ENCODE measurements at places on chromosomes 5 and 9.

DNA sequence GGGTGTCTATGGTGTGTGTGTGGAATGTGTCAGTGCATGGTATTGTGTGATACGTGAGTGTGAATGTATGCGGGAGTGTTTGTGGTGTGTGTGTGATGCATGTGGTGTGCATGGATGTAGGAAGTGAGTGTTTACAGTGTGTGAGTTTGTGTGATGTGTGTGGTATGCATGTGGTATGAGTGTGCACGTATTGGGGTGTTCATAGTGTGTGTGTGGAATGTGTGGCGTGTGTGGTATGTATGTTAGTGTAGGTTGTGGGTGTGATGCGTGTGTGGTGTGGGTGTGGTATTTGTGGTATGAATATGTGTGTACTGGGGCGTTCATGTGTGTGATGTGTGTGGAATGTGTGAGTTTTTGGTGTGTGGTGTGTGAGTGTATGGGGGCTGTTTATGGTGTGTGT lies 40.1 kb upstream of the BICD2 start:
- DNase-seq = no peak

DNA sequence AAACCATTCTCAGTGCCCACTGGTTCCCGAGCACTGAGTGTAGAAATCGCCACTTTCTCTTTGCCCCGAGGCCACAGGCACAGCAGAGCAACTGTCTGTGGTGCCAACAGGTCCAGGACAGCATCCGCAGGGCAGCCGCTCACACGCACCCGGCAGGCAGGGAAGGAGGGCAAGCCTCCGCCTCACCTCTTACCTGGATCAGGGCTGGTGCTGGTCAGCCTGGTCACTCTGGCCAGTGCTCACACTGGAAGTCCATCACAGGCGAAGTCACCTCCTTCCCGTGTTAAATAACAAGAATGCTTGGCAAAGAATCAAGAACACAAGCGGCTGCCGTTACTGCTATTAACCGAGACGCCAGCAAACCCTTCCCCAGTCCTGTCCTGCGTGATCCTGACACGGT lies 13.7 kb downstream of the DIPK1B start:
- DNase-seq = no peak

DNA sequence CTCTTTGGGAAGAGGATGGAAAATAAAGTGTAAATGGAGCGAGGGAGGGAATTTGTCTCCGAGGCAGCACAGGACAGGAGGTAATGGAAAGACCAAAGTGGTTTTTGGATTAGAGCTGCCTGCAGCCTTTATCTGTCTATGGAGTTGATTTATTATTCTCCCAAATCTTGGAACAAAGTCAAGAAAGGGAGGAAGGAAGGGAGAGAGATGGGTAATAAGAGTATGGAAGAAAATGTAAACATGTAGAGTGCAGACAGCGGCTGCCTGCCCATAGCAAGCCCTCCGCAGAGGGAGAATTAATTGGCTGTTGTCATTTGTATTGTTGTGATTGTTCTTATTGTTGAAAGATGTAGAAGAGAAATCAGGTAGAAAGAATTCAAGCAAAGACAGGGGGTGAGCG lies 15.7 kb downstream of the KCNIP1 start:
- no peak for DNase-seq

- DNase-seq = peak; percentile 97
Measured at GRCh38 chr5:98341038-98342032, 432.1 kb upstream of the RGMB start.

DNA sequence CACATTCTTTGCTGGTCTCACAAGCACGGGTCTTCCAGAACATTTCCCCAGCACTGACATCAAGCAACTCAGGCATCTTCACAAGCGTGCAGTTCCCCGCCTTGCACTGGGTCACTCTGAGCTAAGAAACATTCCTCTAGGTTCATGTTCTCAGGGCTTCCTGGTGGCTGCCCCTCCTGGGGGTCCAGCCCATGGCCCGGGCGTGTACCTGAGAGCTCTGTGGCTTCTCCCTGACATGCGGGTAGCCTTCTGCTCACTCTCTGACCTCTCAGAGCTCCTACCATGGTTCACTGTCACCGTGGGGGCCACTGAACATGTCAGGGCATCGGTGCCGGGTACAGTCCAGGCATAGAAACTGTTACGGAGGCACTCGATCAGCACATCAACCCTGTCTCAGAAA lies 87.5 kb downstream of the OLFM1 start:
- no peak for DNase-seq

- DNase-seq = no peak
Measured at GRCh38 chr9:89455356-89455824, 42.5 kb downstream of the SEMA4D start.

DNA sequence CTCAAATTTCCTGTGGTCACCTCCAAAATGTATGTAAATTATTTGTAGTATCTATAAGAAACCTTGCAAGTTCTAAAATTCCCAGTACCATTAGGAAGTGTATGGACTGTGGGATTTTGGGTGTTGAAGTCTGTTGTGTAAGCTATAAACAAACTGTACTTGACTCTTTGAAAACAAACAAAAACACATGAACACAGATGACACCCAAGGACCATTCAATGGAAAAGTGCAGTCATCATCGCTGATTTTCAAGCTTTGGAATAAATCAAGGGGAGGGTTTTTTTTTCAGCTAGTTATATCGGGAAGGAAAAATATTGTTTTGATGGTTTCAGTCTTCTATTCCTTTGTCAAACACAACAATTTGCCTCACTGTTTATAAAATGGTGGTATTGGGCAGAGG lies 49.6 kb downstream of the ELL2 start:
- no peak for DNase-seq

DNA sequence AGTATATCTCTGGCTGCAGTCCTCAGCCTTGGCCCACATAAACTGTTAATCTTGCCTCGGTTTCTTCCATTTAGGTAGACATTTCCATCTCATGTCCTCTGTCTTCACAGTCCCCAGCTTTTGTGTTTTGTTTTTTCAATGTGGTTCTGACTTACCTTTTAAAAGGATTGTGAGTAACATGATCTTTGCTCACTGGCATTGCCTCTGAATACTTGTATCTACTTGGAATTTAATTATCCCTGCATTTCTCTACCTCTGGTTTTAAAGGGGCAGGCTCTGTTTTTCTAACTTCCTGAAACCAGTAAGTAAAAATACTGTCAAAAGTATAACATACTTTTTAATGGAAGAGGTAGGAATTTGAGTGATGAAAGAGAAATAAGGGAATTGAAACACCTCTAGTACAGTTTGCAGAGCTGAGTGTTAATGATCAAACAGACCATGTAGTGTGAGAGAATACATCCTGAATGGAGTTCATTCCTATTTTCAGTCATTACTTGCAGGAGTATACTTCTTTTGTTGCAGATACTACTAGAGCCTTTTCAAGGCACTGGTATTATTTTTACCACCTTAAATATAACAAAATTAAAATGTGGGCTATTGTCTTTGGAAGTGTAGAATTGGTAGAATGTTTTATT lies 62.6 kb downstream of the MTREX start:
- no peak for DNase-seq

GRCh38 chr5:173920866-173921555 lies 32.9 kb downstream of the CPEB4 start:
- no peak for DNase-seq

DNA sequence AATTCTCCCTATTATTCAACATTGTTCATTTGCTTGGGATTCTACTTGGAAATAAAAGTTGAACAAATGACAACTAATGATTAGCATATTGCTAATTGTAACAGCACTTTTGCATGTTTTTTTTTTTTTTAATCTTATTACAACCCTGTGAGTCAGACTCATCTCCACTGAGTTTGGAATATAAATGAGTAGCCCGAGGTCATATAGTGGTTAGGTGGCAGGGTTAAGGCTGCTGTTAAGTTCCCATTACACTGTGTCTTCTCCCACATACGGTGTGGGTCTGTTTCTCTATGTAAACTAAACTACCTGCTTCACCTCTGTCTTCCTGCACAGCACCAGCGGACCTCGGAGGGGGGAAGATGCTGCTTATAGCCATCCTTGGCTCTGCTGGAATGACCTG lies 92.4 kb downstream of the EQTN start:
- no peak for DNase-seq

DNA sequence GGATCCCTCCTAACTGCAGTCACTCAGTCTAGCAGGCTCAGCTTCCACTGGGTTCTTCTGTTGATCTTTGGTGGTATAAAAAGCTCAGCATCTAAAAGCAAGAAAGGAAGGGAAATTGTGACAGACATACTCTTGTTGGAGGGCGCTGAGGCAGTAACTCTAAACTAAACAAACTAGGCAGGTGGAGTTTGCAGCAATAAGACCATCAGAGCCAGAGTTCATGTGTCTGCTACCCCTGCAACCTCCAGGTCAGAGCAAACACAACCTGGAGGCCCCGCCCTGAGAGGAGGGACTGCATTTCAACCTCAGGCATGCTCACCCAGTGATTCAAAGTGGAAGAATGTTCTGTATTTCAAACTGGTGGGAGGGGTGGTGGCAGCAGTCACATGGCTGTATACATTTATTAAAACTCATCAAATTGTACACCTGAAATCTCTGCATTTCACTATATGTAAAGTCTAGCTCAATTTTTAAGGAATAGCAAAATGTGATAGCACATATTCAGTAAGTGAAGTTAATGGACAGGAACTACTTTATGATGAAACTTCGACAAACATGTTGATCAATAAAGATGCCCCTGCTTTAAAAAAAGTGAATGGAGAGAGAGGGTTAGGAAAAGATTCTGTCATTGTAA lies 7.1 kb downstream of the ACTL7A start:
- DNase-seq = no peak

- no peak for DNase-seq
Measured at GRCh38 chr5:137714946-137715345, 20.9 kb downstream of the KLHL3 start.

DNA sequence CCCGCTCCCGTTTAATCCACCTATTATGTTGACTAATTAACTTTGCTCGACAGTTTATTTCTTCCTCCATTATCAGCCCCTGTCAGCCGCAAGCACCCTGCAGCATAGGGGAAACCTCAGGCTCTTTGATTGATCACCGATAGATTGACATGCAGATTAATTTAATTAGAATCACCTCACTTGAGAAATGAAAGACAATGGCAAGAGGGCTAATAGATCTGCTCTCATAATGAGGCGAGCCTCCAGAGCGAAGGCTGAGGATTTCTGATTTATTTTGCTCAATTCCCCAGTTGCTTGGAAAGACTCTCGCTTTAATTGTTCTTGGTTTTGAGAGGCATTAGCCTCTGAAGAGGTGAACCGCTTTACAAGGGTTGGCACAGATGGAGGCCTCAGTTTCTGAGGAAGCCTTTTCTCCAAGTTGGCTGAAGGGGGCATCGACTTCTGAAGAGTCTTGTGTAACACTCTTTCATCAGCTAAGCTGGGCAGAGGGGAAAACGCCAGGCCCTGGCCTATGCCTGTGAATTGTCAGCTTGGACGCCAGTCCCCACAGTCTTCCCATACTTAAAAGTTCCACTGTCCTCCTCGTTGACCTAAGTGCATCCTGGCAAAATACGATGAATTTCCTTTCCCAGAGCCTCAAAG lies 275.4 kb downstream of the EBF1 start:
- no peak for DNase-seq

DNA sequence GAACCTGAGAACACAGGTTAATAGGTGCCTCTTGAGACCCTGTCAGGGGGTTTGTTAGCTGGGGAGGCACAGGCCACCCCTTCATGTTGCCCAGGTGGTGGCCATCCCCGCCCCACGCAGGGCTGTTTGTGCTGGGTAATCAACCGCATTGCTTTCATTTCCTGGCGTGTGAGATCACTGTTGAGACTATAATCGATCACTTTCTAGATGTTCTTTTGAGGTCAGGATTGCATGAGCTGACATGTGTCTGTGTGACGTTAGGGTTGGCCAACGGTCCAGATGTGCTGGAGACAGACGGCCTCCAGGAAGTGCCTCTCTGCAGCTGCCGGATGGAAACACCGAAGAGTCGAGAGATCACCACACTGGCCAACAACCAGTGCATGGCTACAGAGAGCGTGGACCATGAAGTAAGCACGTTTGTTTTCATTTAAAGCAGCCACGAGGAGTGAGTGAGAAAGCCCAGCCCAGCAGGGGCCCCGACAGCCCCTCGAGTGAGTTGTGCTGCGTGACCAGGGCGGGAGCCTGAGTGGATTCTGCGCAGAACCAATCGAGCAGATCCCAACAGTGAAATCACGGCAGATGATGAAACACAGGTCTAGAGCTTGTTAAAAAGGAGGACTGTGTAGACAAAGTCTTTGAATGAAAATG lies 115.0 kb upstream of the CACNA1B start:
- no peak for DNase-seq

- DNase-seq = peak; percentile 75
Measured at GRCh38 chr9:111178331-111179055, 140.2 kb upstream of the LPAR1 start.

DNA sequence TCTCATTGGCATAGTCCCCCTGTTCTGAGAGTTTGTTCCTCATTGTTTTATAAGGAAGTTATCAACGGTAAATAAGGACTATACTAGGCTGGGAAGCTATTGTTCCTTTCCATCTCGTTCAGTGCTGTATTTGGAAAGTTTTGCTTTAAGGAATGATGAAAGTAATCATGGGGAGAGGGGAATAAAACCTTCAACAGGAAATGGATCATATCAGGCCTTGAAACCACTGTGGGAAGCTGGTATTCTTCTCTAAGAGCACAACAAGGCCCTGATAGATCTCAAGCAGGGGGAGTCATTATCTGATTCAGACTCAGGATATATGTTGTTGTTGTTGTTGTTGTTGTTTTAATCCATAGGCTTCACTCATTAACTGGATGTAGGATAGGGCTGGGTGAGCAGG lies 474.5 kb downstream of the ENC1 start:
- no peak for DNase-seq

- DNase-seq = no peak
Measured at GRCh38 chr9:78236551-78236910, 656 bp downstream of the CEP78 start.

- DNase-seq = no peak
Measured at GRCh38 chr9:6488395-6488794, 75.4 kb downstream of the UHRF2 start.

GRCh38 chr9:127919253-127919815 lies 2.5 kb upstream of the ST6GALNAC4 start:
- DNase-seq = peak; percentile 30

- DNase-seq = no peak
Measured at GRCh38 chr9:23701291-23701690, 124.7 kb downstream of the ELAVL2 start.

DNA sequence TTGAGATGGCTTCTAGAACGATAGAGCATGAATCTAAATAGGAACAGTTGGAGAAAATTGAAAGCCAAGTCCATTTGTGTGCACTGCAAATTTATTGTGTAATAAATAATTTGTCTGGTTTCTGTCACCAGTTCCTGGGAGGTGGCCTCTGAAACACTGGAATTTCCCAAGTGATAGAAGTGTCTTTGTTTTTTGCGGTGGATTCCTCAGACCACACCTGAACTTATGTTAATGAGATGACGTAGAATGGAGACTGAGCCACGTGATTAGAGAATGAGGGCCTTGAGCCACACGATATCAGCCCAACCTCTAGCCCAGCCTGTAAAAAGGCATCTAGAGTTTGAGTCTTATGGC lies 105.1 kb downstream of the MSX2 start:
- no peak for DNase-seq

- no peak for DNase-seq
Measured at GRCh38 chr5:36581070-36581469, 25.3 kb upstream of the SLC1A3 start.

GRCh38 chr5:26802944-26803343 lies 235.4 kb downstream of the CDH9 start:
- no peak for DNase-seq
